GM23248 (cell line): ENCODE measurements at places on chromosomes 16 and 17. TPM values are rescaled to one million over a fixed set of nuclear protein-coding genes. Genes with fewer than 3 reads are reported as not detected.

DNA sequence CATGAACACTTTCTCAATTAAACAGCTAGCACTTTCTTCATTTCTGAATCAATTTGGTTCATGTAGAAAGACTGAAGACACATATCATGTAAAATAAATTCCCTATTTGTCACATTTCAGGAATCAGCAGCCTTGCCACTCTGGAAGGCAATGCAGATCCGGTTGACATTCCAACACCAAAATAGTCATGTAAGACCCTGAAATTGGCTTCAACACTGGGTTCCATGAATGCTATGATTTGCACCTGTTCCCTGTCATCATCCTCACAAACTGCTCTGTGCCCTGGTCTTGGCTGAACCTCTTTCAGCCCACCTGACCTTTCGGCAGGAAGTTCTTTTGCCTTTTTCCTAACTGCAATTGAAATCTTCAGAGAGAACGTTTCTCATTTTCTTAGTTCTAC, 156.9 kb downstream of the CDH8 start:
- no peak for DNase-seq

DNA sequence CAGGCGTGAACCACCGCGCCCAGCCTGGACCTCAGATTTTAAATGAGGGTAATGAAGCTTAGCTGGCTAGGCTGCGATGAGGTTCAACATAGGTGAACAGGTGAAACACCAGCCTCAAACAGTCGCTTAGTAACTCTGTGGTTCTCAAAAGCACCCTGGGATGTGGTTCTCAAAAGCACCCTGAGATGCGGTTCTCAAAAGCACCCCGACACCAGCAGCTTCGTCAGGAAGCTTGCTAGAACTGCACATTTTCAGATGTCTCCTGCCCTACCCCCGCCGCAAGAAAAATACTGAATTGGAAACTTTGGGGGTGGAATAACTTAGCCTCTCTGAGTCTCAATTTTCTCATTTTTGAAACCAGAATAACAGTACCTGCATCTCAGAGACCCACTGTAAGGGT, 86.7 kb upstream of the XYLT1 start:
- no peak for DNase-seq

DNA sequence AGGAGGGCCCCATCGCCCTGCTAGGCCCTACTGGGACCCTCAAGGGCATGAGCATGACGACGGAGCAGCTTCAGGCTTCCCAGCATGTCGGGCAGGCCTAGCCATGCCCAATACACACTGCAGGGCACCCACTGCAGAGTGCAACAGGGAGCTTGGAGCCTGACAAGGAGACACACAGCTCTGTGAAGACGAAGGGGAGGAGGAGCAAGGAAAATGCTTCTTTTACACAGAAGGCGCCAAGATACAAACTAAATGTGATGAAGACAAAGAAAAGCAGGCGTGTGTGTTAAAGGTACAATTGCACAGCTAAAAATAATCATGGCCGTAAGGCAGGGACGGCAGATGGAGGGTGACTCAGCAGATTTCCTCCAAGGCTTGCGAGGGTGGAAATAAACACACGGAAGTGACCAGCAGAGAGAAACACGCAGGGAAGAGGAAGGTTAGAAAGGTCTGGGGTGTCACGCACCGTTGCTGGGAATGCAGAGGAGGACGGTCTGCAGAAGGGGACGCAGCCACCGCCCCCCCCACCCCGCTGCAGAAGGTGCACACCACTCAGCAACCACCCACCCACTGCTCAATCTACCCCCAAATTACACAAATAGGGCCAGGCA, 108.5 kb downstream of the ZNF778 start:
- DNase-seq, result peak; percentile 92

GRCh38 chr17:49471089-49471683, 23.9 kb upstream of the NGFR start:
- DNase-seq, result peak; percentile 61

DNA sequence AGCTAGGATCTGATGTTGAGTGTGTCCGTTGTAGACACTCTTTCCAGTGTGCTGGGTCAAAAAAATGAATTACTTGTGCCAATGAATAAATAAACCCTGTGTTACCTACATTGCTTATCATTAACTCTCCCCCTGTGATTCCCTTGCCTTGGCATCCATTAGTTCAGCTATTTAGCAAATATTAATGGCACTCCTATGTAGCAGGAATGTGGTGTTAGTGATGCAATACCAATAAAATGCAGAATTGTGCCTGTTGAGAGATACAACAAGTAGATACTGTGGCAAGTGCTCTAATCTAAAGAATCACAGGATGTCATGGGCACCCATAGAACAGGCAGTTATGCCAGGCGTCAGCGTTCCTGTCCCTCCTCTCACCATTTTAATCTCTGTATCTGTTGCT, 343.2 kb downstream of the PMP22 start:
- DNase-seq, result no peak

DNA sequence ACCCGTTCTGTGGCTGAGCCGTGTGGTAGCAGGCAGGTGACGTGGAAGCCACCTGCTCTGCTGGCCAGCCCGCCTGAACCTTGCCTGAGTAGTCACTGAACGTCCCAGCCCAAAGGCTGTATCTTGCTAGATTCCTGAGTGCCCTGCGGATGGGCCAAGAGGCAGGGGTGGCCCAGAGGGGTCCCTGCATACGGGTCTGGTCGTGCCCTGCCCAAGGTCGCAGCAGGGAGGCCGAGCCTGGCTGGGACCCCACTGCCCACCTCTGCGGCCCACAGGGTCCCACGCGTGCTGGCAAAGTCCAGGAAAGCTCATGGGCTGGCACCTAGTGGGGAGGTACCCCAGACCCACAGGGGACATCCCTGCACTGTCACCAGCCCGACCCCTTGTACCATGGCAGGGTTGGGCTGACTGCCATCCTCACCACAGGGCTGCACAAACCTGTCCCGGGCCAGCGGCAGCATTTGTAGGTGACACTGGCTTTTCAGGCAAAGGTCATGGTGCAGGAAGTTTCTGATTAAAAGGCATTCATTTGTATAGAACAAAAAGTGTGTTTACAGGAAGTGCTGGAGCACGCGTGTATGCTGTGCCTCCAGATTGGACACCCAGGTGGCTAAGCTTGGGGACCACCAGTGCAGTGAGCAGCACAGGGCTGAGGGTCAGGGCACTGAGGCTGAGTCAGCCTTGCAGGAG, 45.1 kb upstream of the ZC3H18 start:
- DNase-seq, result no peak

GRCh38 chr16:75337430-75337829, 86.0 kb upstream of the BCAR1 start:
- no peak for DNase-seq

DNA sequence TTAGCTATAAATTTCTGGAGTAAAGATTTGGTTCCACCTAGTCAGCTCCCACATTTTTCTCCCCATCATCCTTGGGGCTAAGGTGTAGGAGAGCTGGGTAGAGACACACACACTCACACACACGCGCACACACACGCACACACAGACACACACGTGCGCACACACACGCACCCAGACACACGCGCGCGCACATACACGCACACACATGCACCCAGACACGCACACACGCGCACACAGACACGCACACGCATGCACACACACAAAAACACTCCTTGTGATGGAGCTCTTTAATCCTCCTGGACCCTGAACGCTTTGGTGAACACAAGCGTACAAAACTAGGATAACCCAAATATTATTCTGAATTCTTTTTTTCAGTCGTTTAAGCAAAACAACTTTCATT, 253.6 kb downstream of the C16orf95 start:
- DNase-seq, result no peak

DNA sequence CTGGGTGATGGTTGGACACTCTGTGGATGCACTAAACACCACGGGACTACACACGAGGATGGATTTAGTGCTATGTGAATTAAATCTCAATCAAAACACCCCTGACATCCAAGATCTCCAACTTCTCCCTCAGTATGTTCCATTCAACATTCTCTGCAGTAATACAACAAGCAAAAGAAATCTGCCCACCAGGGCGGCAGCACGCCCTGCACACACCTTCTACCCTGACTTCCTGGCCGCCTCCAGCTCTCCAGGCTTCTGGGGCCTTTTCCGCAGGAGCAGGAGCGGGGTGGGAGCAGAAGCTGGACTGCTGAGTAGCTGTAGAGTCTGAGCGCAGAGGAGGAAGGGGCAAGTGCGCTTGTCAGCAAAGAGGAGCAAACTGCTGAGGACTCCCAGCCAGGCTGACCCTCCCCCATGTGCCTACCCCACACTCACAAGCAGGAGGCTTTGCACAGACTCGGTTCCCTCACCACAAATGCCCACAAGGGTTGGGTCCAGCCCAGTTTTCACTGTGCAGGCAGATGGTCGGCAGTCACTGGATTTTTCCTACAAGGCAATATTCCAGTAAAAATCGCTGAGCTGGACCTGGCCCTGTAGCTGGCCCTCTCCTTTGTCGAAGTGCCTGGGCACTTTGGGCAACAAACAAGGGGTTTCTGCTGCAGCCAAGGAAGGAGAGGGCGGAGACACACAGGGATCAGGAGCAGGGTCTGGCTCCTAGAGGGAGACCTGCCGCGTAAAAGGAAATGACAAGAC, 22.8 kb downstream of the ZDHHC7 start:
- DNase-seq, result no peak

DNA sequence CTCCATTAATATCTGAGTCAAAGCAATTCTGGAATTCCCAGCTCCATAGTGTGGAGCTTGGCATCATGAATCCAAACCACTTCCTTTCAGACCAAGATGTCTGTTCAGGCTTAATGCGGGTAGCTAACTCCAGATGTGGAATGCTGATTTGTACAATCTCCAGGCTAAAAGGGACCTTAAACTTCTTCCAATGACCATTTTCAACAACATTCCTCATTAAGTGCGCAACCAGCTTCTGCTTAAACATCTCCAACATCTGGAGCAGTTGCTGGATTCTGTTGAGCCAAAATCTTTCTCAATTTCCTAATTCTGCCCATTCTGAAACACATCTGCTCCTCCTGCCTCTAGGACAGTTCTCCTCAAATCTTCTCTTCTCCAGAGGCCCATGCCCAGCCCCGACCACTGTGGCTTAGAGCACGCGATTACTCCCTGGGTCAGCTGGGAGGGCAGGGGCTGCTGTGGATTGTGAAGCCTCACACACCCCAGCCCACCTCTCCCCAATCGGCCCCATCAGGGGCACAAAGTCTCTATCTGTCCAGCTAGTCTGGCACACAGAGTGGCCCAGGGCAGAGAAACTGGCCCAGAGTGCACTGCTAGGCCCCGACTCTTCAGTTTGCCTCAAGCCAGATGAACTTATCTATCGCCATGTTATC, 36.2 kb downstream of the ASPA start:
- DNase-seq, result peak; percentile 52

- no peak for DNase-seq
Observed at GRCh38 chr17:73307130-73307529, 4.7 kb downstream of the CDC42EP4 start.

DNA sequence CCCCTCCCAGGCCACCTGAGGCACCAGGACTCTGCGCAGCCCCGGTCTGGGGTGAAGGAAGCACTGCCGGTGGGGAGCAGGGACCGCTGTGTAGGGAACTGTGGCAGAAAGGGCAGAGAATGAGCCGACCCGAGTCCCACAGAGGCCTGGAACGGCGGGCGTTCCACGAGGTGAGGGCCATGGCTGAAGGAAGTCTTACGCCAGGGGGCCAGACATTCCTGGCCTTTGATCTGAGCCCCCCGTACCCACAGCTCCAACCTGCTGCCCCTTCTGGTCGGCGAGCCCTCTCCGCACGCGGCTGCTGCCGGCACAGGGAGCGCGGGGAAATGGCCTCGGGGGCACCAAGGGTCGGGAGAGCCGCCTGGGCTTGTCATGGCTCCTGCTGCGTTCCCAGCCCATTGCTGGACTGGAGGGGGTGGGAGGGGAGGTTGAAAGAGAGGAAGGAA, 1.4 kb upstream of the WNT3 start:
- DNase-seq, result no peak

DNA sequence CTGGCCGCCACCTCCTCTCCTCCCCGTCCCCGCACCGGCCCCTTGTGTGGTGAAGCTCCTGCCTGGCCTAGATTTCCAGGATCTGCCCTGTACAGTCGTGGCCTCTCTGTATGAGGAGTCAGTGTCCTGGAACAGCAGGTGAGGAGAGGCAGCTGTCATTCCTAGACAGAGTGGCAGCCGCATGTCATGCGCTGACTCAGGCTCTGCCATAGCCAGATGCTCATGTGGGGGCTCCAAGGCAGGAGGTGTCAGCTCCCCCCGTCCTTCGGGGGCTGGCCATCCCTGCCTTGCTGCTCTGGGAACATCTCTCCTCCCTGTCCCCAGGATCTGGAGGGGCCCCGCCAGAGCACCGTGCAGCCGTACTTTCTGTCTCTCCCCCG, 60.4 kb downstream of the BAIAP2 start:
- DNase-seq, result no peak

- no peak for DNase-seq
Observed at GRCh38 chr17:49882434-49882833, 34.6 kb upstream of the TAC4 start.

GRCh38 chr17:32746698-32747097, 130.2 kb downstream of the MYO1D start:
- peak; percentile 92 for DNase-seq

DNA sequence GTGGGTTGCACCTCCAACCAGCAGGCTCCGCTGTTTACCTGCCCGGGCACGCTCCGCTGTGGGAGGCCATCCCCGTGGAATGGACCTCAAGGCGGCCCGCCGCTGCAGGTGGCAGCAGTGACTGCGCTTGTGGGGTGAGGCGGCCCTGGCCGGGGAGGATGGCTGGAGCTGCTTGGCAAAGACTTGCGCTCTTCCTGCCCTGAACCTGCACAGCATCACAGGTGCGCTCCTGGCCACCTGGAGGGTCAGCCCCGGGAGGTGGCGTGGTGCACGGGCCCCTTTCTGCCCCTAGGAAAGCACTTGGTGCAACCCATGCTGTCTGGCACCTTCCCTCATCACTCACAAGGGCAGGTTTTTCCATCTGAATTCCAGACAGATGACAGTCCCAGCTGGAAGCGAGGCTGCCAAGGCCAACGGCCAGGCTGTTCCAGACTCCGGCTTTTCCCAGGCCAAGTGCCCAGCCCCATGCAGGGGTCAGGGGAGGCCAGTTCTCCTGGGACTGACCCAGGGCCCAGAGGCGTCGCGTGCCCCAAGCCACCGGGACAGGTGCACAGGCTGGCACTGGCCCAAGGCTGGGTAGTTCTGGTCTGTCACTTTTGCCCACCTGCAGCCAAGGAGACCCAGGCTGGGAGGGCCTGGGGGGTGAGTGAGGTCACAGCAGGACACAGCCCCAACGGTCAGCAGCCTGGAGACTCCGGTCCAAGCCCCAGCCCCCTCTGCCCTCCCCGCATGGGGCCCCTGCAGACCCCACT, 13.3 kb downstream of the UTS2R start:
- DNase-seq, result peak; percentile 79

DNA sequence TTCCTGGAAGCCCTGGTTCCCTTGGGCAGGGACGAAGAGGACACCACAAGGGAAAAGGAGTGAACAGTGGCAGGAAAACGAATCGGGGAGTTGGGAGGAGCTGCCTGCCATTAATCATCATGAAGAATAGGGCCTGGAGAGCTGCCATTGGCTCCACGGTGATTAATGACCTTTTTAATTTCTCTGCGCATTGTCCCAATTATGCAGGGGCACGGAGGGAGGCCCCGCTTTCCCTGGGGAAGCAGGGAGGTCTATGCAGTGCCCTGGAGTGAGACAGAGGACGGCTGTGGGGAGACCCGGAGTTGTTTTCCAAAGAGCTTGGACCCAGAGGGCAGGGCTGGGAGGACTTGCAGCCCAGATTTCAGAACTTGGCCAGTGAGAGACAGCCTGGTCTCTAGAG, 338.9 kb upstream of the C16orf82 start:
- no peak for DNase-seq

The RAB11FIP4 gene
- 0.38 and 0.40 TPM in 2 replicates for polyA plus RNA-seq

The C17orf78 gene
- polyA plus RNA-seq, result not detected in 2 replicates

The TXNDC11 gene
- polyA plus RNA-seq, result 24.4 and 25.9 TPM in 2 replicates

The TM4SF5 gene
- polyA plus RNA-seq, result not detected in 2 replicates

The ZNF747 gene
- 5.4 and 6.7 TPM in 2 replicates for polyA plus RNA-seq
